SK-MEL-5 (cell line): ENCODE measurements at places on chromosomes 5 and 9.

DNA sequence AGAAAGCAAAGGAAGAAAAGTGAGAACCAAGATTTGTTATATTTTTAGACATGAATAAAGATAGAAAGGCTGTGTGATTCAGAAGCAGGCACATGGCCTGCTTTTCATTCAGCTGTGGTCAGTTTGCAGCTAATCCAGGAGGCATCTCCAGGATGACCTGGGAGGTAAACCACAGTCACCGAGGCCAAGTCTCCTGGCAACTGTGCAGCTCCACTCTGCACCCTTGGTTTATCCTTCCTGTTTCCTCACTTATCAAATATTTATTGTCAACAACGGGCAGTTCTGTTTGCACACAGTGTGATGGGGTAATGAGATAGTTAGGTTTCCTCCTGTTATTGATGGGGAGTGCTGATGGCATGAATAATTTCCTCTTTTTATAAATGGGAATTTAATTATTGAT is 243.0 kb downstream of the PSAT1 start:
- no peak for DNase-seq

GRCh38 chr5:175902026-175902425 is 30.6 kb downstream of the CPLX2 start:
- DNase-seq, result no peak

DNA sequence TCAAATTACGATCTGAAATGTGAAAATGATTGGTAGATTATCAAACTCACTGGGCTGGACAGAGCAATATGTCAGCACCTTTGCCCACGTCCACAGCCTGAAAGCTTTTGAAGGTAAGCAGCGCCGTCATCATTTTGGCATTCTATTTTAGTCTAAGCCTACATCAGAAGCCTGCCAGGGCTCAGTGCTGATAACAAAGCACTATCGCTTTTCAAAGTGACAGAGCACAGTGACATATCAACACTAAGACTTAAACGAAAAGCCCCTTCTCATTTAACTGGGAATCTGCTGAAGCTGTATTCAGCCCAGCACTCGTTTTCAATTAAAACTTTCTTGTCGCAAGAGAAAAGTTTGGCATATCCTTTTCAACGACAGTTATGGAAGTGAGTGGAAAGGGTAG is 1076.3 kb downstream of the PTPRD start:
- no peak for DNase-seq

DNA sequence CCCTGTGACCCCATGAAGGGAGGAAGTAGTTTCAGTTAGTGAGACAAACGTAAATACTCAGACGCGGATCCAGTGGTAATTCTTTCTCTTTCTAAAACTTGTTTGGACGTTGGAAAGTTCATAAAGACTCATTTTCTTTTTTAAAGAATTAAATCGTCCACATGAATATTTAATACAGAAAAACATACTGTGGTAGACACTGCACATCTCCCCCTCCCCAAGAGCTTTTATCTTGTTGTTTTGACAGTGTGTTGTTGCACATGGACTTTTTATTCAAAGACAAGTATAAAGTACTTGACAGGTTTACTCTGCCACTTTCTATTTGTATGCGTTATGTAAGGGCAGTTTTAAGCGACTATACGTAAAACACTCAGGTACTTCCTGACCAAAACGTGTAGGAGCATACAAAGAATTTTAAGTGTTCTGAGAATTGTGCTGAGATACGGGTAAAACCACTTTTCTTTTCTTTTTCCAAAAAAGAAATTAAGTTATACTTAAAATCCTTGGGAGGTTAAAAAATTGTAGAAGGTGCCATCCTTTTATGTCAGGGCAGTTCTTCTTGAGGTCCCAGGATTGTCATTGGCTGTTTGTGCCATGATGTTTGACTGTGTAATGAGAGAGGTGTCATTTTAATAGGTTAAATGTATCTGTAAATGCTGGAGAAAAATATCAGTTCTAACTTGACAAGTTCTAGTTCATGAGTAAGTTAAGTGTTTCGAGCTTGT is 1.3 kb downstream of the NIPBL start:
- DNase-seq, result peak; percentile 55

GRCh38 chr9:127014216-127014909 is 99.8 kb downstream of the RALGPS1 start:
- no peak for DNase-seq

DNA sequence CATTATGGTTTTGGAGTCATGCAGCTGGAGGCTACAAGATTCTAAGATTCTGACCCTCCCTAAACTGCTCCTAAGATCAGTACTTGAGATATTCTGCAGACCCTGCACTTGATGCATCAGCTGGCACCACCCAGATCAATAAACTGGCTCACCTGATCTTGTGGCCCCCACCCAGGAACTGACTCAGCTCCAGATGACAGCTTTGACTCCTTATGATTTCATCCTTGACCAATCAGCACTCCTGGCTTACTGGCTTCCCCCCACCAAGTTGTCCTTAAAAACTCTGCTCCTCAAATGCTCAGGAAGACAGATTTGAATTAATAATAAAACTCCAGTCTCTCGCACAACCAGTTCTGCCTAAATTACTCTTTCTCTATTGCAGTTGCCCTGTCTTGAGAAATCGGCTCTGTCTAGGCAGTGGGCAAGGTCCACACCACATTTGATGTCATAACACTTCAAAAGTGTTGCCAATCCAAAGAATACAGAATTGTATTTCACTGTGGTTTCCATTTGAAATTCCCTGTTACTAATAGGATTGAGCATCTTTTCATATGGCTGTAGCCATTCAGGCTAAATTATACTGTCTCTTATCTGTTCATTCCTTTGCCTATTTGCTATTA is 14.8 kb upstream of the SLC30A5 start:
- no peak for DNase-seq

DNA sequence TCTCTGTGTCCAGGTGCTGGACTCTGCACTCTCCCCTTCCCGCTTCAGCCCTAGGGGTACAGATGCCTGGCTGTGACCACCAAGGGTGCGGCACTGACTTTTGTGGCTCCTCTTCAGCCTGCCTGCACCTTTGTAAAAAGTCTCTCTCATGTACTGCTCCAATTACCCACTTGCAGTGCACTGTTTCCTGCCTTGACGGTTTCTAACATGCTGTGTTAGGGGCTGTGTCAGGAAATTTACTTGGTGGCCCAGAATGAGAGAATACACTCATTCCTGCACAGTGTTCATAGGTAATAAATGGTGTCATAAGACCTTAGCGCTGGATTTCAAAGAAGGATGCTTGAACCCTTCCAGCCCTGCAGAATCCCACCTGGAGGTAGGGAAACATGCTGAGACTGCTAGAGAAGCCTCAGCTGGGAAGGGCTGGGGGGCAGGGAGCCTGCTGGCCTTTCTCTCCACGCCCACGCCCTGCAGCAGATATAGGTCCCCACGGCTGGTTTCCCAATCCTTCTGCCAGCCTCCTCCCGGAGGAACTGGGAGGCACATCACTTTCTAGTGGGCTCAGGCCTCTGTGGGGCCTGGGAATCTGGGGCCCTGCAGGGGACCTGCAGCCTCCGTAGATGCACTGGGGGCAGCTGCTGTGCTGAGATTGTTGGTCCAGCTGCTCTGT is 17.6 kb upstream of the HRH2 start:
- DNase-seq, result no peak

- DNase-seq, result no peak
Measured at GRCh38 chr9:91220491-91221135, 141.1 kb downstream of the AUH start.
